Aorta (tissue), 5 donors: ENCODE measurements at places on chromosomes 4 and X. TPM values are rescaled to one million over a fixed set of nuclear protein-coding genes. Genes with fewer than 3 reads are reported as not detected.

Gene SPIN4
- 2.1 TPM for polyA plus RNA-seq

Gene FNIP2
- 17.3 TPM for polyA plus RNA-seq

Gene C1QTNF7
- polyA plus RNA-seq: 9.5 TPM

Gene EVC2
- 5.9 TPM for polyA plus RNA-seq

Gene MSANTD1
- not detected for polyA plus RNA-seq

DNA sequence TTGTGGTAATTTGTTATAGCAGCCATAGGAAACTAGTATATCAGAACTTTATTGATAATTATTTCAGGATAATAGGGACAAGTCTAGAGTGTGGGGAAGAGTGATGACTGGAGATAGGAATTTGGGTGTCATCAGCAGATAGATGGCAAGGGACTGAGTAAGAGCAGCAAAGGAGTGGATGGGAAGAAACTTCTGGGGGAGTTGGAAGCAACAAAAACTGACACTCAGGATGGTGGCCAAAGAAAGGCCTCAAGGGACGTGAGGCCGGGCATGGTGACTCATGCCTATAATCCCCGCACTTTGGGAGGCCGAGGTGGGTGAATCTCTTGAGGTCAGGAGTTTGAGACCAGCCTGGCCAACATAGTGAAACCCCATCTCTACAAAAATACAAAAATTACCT, 9.1 kb upstream of the SLC25A5 start:
- H3K4me1 ChIP-seq: no peaks in the 10 kb centered on the region
- no peak for DNase-seq
- H3K27ac ChIP-seq: no peak overlapping the region
- H3K4me3 ChIP-seq: no peak overlapping the region
- H3K36me3 ChIP-seq: no peaks in the 10 kb centered on the region
- no peaks in the 10 kb centered on the region for H3K27me3 ChIP-seq

- H3K27ac ChIP-seq: no peak overlapping the region
- H3K27me3 ChIP-seq: no peaks in the 10 kb centered on the region
- DNase-seq: no peak
- H3K36me3 ChIP-seq: no peaks in the 10 kb centered on the region
- H3K4me1 ChIP-seq: peaks cover 3% of the 10 kb centered on the region
- H3K4me3 ChIP-seq: peak overlapping the region; percentile 21
Measured at GRCh38 chr4:129218897-129219296, 122.9 kb downstream of the C4orf33 start.

- H3K4me1 ChIP-seq: no peaks in the 10 kb centered on the region
- DNase-seq: no peak
- H3K27ac ChIP-seq: no peak overlapping the region
- H3K27me3 ChIP-seq: no peaks in the 10 kb centered on the region
Measured at GRCh38 chr4:25792876-25793275, 69.9 kb downstream of the SEL1L3 start.

GRCh38 chrX:114058988-114059418, 524.9 kb upstream of the HTR2C start:
- DNase-seq: no peak
- no peaks in the 10 kb centered on the region for H3K27me3 ChIP-seq
- no peaks in the 10 kb centered on the region for H3K4me1 ChIP-seq
- no peaks in the 10 kb centered on the region for H3K36me3 ChIP-seq
- no peak overlapping the region for H3K27ac ChIP-seq

- H3K27ac ChIP-seq: no peak overlapping the region
- H3K27me3 ChIP-seq: no peaks in the 10 kb centered on the region
- H3K4me3 ChIP-seq: no peak overlapping the region
- no peaks in the 10 kb centered on the region for H3K4me1 ChIP-seq
- DNase-seq: peak; percentile 81
Measured at GRCh38 chrX:40083120-40083978, 14.4 kb downstream of the BCOR start.

DNA sequence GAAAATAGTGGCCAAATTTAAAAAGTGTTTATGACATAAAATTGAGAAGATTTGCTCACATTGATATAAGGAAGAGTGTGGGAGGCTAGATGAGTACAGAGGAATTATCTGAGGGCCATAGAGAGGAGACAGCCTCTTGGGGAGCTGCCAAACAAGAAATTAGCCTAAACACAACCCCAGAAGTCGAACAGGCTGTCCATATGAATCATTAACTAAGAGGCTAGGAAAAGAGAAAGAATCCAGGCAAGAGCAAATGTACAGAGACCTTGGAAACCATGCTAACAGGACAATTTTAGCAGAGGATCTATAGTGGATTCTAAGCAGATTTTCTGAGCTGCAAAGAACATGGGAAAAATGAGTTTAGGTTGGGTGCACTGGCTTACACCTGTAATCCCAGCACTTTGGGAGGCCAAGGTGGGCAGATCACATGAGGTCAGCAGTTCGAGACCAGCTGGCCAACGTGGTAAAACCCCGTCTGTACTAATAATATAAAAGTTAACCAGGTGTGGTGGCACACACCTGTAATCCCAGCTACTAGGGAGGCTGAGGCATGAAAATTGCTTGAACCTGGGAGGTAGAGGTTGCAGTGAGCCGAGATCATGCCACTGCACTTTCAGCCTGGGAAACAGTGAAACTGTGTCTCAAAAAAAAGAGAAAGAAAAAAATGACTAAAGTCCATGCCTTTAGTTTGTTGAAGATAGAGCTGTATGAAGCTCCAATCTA, 76.1 kb downstream of the NWD2 start:
- DNase-seq: no peak
- no peaks in the 10 kb centered on the region for H3K36me3 ChIP-seq
- H3K4me3 ChIP-seq: no peak overlapping the region
- no peaks in the 10 kb centered on the region for H3K4me1 ChIP-seq
- no peak overlapping the region for H3K27ac ChIP-seq

- peaks cover 5% of the 10 kb centered on the region for H3K4me1 ChIP-seq
- no peak for DNase-seq
- no peak overlapping the region for H3K4me3 ChIP-seq
- no peak overlapping the region for H3K27ac ChIP-seq
Measured at GRCh38 chrX:150081076-150081475, 142.8 kb upstream of the EOLA2 start.

DNA sequence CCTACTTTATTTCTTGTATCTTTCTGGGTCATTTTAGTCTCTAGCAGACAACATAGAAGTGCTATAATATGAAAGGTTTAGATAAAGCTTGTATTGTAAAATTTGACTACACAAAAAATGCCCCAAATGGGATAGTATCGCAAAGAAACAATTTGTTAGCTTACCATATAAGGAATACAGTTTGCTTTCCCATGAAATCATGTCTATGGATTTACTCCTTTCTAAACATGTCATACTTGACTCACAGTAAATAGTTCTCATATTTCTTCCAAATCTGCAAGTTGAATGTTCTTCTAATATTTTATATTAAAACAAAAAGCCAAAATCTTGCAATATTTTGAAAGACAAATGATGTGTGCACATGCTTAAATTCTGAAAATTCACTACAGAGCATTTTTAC, 103.9 kb downstream of the PPA2 start:
- H3K4me1 ChIP-seq: no peaks in the 10 kb centered on the region
- no peaks in the 10 kb centered on the region for H3K27me3 ChIP-seq
- no peak overlapping the region for H3K4me3 ChIP-seq
- DNase-seq: no peak
- peaks cover 6% of the 10 kb centered on the region for H3K36me3 ChIP-seq

- no peaks in the 10 kb centered on the region for H3K36me3 ChIP-seq
- H3K4me1 ChIP-seq: no peaks in the 10 kb centered on the region
- no peak for DNase-seq
- H3K4me3 ChIP-seq: no peak overlapping the region
Measured at GRCh38 chr4:139933104-139933503, 220.9 kb downstream of the MAML3 start.

DNA sequence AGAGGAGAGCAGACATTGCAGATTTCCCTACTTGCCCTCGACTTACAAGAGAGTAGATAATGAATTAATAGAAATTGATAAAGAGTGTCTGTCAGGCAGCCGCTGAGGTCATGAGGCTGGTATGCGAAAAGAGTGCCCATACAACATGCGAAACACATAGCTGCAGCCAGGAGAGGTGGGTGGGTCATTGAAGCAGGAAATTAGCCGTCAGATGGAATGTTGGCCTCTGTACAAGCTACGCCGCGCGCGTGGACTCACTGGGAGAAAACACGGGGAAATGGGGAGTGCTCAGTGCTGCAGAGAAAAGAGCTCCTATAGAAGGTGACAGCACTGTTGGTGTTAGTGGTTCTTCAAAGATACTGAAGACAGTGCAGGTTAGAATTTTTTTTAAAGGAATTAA, 125.1 kb downstream of the RAPGEF2 start:
- H3K36me3 ChIP-seq: no peaks in the 10 kb centered on the region
- H3K4me1 ChIP-seq: peaks cover 3% of the 10 kb centered on the region
- peak overlapping the region; percentile 10 for H3K4me3 ChIP-seq
- H3K27me3 ChIP-seq: no peaks in the 10 kb centered on the region
- peak; percentile 89 for DNase-seq
